ENCODE measurements at places on chromosomes 12 and 14. TPM values are rescaled to one million over a fixed set of nuclear protein-coding genes. Genes with fewer than 3 reads are reported as not detected.

DNA sequence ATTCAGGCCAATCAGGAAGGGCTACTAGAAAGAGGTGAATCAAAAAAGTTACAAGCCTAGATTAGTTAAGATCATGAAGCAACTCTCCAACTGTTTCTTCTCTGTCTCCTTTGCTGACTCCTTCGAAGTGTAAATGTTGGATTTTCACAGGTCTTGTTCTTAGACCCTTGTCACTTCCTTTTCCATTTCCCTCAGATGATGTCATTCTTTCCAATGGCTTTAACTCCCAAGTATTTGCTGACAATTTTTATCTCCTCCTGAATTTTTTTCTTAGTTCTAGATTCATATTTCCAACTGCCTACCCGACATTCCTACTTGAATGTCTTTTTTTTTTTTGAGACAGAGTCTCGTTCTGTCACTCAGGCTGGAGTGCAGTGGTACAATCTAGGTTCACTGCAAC is 10.8 kb downstream of the GAS2L3 start:
- no peak for DNase-seq

DNA sequence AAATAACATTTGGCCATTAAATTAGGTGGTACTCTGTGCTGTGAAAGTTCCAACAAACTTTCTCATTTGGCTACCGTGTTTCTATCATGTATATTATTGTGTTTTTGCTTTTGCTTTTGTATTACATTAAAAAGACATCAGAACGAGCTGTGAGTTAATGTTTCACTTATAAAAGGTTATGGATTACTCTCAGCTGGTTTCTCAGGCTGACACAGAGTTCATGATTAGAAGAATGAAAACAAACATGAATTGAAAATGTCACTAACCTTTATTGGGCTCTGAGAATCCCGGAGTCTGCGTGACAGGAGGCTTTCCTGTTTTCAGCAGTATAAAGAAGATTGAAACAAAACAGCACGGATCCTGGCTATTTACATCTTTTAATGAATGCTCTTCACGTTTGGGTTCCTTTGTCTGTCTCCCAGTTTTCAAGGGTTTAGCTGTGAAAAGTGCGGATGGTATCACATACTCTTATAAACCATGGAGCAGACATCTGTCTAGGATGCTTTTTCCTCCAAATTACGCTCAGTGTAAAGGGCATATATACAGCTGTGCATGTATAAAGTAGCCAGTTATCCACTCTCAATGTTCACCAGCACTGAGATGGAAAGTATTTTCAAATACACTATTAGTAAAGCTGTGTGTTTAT is 153.6 kb downstream of the PTCSC3 start:
- no peak for DNase-seq

- DNase-seq = no peak
Observed at GRCh38 chr14:28678887-28679286, 87.7 kb upstream of the FOXG1 start.

GRCh38 chr12:49253033-49253623 is 11.8 kb upstream of the TUBA1C start:
- DNase-seq = no peak

The CCDC177 gene
- not detected for total RNA-seq

Data from activated T-helper 2 cell treated with anti-CD3 and anti-CD28 coated beads, Interferon-gamma antibody, Interleukin-2, Interleukin-4, amounts not matched to agents 10 μg/mL and 5 μg/mL and 100 μg/mL, durations not matched to agents 14 hours and 24 hours and 36 hours (primary cell).